A673 (cell line): ENCODE measurements at places on chromosomes 2 and 18.

- peak; percentile 64 for DNase-seq
These were observed 617 bp downstream of the FOSL2 start for GRCh38 chr2:28393114-28393836.

DNA sequence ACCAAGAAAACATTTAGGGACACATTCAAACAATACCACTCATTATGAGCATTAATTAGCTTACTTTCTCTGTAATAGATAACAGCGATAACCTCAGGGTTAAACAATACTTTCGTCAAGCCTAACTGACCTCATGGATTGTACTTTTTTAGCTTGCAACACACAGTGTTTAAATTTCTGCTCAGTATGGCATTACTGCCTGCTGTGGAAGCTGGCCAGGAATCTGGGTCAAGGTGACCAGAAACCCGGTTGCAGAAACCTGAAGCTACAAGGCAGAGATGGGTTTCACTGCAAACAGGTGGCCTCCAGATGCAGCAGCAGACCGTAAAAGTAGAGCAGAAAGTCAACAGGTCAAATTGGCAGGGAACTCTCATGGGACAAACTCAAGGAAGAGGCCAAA is 123.8 kb upstream of the FHL2 start:
- DNase-seq, result no peak

DNA sequence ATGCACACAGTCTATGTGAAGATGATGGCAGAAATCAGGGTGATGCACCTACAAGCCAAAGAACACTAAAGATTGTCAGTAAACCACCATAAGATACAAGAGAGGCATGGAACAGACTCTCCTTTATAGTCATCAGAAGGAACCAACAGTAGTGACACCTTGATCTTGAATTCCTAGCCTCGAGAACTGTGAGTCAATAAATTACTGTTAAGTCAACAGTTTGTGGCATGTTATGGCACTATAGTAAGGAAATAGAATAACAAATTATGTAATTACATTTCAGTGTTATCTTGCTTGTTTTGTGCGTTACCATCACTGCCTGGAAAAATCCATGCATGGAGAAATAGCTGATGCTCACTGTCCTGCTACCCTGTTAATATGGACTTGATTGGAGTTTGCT is 110.2 kb upstream of the LRP1B start:
- no peak for DNase-seq

DNA sequence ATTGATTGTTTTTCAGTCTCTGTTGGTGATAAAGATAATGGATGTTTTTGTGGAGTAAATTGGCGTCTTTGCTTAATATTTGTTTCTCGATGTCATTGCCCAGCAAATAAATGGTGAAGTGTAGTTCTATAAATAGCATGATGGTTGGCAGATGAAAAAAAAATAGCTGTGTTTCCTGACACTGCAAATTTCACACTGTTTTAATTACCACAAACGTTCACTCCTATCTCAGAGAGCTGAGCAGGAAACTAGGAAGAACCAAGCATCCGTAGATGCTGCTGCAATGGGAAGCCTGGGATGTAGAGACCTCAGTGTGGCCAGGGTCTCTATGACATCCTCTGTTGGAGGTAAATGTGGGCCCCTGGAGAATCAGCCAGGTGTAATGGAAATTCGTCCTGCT is 183.2 kb downstream of the CYRIA start:
- DNase-seq, result no peak

DNA sequence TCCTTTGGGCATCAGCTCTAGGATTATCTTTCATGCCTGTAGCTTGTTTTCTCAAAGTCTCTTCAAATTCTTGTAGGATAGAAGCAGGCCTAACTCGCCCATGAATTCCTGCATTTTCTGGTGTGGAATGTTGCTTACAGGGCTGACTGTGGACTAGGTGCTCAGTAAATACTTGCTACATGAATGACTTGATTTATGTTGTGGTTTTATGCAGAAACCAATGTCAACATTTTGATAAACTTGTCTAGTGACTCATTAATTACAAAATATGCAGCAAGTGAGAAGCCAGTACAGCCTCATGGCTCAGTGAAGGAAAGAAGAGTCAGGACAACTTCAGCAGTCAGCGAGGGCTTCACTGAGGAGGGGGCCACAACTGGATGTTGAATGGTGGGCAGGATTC is 110.6 kb upstream of the SIX2 start:
- no peak for DNase-seq

DNA sequence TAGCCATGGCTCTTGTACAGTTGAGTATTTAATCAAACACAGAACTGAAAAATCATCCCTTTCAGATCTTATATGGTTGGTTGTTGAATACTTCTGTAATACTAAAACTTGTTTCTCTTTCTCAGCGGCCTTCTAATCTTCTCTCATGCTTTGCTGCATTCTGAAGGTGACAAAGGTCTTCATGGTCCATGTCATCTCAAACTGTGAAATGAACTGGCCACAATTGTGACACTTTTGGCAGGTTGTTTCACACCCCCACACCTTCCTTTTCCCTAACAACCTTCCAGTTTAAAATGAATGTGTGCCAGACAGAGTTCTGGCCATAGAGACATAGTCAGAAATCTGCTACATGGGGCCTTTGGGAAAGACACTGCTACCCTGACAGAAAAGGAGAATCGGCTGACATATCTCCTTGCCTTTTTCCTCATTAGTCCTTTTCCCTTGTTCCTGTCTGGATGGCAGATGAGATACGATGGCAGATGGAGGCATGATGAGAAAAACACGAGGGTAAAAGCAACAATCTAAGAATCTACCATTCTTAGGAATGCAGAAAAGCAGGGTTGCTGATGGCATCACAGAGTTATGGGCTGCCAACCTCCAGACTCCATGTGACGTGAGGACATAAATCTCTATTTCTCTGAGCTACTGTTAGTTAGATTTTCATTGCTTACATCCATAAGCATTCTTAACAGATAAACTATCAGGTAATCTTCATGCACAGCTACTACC is 106.5 kb downstream of the PIGN start:
- no peak for DNase-seq

DNA sequence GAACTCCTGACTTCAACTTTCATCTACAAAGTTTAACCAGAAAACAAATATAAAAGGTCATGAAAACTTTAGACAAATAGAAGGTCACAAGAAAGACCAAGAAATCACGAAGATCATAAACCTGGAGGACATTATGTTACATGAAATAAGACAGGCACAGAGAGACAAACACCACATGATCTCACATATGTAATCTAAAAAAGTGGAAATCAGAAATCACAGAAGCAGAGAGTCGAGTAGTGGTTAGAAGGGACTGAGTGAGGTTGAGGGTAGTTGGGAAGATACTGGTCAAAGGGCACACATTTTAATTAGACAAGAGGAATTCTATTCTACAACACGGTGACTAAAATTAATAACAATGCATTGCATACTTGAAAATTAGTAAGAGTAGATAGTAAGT is 1.4 kb downstream of the GCFC2 start:
- DNase-seq, result no peak

DNA sequence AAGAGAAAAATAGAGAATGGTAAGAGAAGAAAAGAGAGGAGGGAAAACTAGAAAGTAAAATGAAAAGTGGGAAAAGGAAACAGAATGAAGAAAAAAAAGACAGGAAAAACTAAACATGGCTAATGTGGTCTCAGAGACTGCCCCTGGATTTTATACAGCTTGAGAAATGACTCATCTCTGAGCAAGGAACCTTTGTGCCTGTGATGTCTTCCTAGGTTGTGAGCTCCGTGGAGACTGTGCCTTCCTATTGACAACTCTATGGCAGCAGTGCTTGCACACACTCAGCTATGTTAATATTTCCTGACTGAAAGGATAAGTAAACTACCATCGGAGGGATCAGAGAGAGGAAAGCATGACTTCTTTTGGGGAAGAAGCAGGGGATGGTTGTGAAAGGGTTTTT is 203.8 kb downstream of the RDH14 start:
- DNase-seq, result peak; percentile 24

GRCh38 chr2:238839428-238839827 is 8.5 kb upstream of the TWIST2 start:
- DNase-seq, result no peak

DNA sequence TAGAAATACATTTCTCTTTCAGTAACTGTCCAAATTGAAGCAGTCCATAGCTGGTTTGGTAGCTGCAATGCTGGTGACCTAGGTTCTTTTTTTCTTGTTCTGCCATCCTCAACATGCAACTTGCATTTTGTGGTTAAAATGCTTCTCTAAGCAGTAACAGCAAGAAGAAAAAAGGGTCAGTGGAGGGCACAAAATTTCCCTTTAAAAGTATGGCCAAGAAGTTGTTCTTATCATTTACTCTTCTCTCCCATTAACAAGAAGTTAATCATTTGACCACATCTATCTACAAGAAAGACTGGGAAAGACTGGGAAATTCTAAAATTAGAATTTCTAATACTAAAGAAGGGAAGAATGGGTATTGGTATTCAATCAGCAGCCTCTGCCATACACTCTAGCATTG is 569.9 kb downstream of the CPS1 start:
- DNase-seq, result no peak

- DNase-seq, result peak; percentile 88
These were observed 40.1 kb downstream of the SLC4A1AP start for GRCh38 chr2:27703638-27704341.

- DNase-seq, result no peak
These were observed 176.5 kb downstream of the RBM43 start for GRCh38 chr2:151085181-151085611.

- DNase-seq, result no peak
These were observed 285.1 kb downstream of the TMX3 start for GRCh38 chr18:68429841-68430240.

- DNase-seq, result no peak
These were observed 278.3 kb downstream of the RBM43 start for GRCh38 chr2:150983314-150983897.

DNA sequence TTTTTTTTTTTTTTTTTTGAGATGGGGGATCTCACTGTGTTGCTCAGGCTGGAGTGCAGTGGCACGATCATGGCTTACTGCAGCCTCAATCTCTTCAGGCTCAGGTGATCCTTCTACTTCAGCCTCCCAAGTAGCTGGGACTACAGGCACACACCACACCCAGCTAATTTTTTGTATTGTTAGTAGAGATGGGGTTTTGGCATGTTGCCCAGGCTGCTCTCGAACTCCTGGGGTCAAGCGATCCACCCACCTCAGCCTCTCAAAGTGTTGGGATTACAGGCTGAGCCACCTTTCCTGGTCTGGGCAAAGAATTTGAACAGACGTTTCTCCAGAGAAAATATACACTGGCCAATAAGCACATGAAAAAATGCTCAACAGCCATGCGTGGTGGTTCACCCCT is 2.9 kb upstream of the SNRNP200 start:
- no peak for DNase-seq

- no peak for DNase-seq
These were observed 39.1 kb downstream of the TMEFF2 start for GRCh38 chr2:192155511-192156118.
